NCI-H526 treated with DMSO at 0.1 percent for 48 hours (cell line): ENCODE measurements at places on chromosomes 5 and 9.
A peak's percentile ranks its signal among the peaks of the same experiment; 100 is the strongest.

GRCh38 chr9:98883276-98883675 lies 60.4 kb upstream of the COL15A1 start:
- no peak for DNase-seq

GRCh38 chr5:115366223-115366622 lies 69.8 kb upstream of the CCDC112 start:
- no peak for DNase-seq

GRCh38 chr9:86337469-86338108 lies 16.6 kb downstream of the TUT7 start:
- DNase-seq: no peak

- DNase-seq: no peak
Observed at GRCh38 chr9:115378241-115378640, 260.3 kb upstream of the TNC start.

DNA sequence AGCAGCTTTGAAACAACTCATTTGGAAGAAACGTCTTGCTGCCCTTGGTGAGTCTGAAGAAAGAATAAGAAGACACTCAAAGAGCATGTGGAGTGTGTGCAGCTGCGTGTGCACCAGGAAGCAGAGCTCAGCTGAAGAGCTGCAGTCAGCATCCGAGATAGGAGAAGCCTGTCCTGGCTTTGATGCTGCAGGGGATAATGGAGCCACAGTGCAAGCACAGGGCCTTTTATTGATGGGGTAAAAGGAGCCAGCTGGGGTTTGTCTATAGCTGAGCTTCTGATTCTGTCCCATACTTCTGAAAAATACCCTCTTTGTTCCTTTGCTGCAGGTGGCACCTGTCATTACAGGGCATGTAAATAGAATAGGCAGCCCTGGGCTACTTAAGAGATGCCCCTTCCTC lies 375.7 kb upstream of the ZNF462 start:
- DNase-seq: no peak

- peak; percentile 92 for DNase-seq
Observed at GRCh38 chr5:68375540-68375939, 160.0 kb downstream of the PIK3R1 start.
